ENCODE measurements at places on chromosomes 2 and 18.

GRCh38 chr2:129229196-129229595 lies 750.3 kb upstream of the RAB6C start:
- DNase-seq = no peak

DNA sequence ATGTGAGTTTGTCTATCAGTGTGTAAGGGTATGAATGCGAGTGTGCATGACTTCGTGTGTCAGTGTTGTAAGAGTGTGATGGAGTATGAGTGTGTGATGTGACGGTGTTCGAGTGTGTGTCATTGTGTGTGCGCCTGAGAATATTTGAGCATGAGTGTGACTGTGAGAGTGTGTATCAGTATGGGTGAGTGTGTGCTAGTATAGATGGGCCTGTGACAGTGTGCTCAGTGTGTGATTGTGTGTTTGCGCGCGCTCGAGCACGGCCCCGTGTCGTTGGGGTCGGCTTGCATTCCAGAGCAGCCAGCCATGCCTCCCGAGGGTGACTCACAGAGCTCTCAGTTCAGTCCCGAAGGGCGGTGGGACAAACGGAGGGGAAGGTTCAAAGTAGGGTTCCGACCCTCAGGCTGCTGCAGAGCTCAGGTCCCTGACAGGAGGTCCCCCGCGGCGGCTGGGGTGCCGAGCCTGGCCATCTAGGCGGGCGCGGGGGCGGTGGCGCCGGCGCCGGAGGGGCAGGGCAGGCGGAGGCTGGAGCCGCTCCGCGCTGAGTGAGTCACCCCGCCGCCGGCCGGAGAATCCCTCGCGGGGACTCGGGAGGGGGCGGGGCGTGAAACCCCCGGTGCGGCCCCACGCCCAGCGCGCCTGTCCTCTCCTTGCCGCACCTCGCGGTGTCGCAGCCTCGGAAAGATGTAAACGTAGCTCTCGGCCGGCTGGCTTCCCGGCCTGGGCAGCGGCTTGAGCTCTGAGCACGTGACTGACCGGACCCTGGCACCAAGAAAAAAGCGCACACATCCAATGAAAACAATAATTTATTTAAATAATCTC lies 3.8 kb downstream of the DLX2 start:
- no peak for DNase-seq

DNA sequence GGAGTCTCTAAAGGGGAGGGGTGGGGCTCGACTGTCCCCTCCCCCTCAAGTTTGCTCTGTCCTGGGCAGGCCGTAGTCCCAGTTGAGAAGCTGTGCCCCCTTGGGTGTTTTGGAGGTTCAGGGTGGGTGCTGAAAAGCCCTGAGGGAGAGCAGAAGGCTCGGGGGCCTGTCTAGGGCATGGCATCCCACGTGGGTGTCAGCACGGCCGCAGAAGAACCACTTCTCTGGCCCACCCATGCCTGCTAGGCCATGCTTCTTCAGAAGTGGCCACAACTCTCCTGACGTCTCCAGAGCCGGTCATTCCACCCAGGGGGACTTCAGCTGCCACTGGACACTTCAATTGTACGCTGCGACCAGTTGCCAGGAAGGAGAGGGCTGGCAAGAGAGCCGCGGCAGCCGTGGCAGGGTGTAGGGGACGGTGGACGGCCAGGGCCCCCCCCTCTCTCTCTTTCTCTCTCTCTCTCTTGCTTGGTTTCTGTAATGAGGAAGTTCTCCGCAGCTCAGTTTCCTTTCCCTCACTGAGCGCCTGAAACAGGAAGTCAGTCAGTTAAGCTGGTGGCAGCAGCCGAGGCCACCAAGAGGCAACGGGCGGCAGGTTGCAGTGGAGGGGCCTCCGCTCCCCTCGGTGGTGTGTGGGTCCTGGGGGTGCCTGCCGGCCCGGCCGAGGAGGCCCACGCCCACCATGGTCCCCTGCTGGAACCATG lies at the start of gene INPP5D:
TSS of gene INPP5D (plus strand) at position 546 of the 704 bp plus-strand sequence. CDS start at position 683, 137 bp downstream.
- peak; percentile 88 for DNase-seq

DNA sequence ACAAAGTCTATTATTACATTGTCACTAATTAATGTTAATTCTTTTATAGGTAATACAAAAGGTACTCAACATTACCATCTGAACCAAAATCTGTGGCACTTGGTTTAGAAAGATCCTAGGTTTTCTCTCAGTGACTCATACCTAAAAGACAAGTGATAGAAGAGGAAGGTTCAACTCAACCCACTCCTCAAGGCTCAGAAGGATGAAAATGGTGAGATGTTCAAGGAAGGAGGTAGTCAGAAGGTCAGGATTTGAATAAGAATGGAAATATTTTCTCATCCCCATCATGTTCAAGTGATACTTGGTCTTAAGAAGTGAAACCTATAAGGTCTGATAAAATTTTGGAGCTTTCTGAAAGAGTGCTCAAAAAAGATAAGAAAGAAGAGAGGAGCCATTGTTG lies 86.4 kb upstream of the FBXO11 start:
- no peak for DNase-seq

- DNase-seq = no peak
Observed at GRCh38 chr2:59277671-59278070, 1036.5 kb upstream of the FANCL start.

GRCh38 chr2:57693177-57693576 lies 353.4 kb upstream of the VRK2 start:
- DNase-seq = no peak

DNA sequence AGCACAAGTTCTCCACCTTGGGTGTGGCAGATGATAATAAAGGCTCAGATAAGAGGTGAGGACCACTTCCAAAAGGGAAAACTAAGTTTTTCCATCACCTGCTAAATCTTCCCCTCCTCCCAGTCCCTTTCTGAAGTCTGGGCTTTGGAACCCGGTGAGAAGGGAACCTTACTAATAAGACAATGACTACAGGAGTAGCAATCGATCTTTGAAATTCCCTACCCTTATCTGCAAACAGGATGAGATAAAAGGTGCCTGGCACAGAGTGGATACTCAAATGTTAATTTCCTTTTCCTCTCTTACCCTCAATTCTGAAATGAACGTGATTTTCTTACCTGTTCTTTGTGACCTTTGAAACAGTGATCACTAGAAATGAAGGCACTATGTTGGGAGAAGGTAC lies 69.7 kb upstream of the NARS1 start:
- DNase-seq = no peak

All from activated CD4-positive, alpha-beta T cell treated with anti-CD3 and anti-CD28 coated beads, Interleukin-2, amount 50 U/mL, for 16 hours (primary cell).